ENCODE measurements at places on chromosomes 5 and 9.

DNA sequence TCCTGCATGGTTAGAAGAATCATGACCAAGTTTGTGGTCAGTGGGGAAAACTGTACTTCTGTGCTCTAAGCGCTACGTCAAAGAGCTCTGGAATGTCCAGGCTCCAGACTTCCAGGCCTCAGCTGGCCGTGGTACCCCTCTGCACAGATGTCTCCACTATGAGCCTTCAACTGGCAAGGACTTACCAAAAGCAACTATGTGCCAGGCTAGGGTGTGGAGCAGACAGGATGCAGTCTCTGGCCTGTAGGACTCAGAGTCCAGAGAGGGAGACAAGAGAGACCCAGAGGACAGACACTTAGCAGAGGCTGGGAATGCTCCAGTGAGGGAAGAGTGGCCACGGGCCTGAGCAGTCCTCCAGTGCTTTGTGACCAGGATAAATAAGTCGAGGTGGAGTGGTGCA lies 31.0 kb upstream of the TCF7 start:
- DNase-seq = no peak

GRCh38 chr5:93273176-93273575 lies 307.8 kb downstream of the NR2F1-AS1 start:
- no peak for DNase-seq

- no peak for DNase-seq
Observed at GRCh38 chr9:115593587-115594091, 475.7 kb upstream of the TNC start.

GRCh38 chr9:109986521-109986991 lies 206.6 kb downstream of the PALM2AKAP2 start:
- no peak for DNase-seq

GRCh38 chr5:71662381-71662780 lies 56.7 kb upstream of the CARTPT start:
- no peak for DNase-seq

DNA sequence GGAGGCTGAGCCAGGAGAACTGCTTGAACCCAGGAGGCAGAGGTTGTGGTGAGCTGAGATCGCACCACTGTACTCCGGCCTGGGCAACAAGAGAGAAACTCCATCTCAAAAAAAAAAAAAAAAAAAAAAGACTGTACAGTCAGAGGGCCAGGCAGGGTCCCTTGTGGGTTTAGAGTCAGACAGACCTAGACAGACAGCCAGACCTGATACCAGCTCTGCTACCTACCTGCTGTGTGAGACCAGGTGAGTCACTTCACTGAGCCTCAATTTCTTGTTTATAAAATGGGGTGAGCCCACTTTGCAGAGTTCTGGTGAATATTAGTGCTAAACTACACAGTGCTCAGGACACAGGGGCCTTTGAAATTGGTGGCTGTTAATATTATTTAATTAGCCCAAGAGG lies 19.7 kb downstream of the TRIM14 start:
- no peak for DNase-seq

GRCh38 chr5:170164921-170165320 lies 59.2 kb downstream of the FOXI1 start:
- DNase-seq = no peak

GRCh38 chr5:34450338-34450737 lies 205.8 kb upstream of the RAI14 start:
- DNase-seq = no peak
